Foreskin keratinocyte (primary cell): ENCODE measurements at places on chromosomes 5 and 9. TPM values are rescaled to one million over a fixed set of nuclear protein-coding genes. Genes with fewer than 3 reads are reported as not detected.
A peak's percentile ranks its signal among the peaks of the same experiment; 100 is the strongest.

GRCh38 chr5:140110646-140110957, 3.3 kb upstream of the PURA start:
- no peak for DNase-seq

The SERF1A gene
- 1.8 and 2.8 TPM in 2 replicates for total RNA-seq

- DNase-seq, result no peak
These were observed 204.8 kb downstream of the C9orf50 start for GRCh38 chr9:129415942-129416651.

DNA sequence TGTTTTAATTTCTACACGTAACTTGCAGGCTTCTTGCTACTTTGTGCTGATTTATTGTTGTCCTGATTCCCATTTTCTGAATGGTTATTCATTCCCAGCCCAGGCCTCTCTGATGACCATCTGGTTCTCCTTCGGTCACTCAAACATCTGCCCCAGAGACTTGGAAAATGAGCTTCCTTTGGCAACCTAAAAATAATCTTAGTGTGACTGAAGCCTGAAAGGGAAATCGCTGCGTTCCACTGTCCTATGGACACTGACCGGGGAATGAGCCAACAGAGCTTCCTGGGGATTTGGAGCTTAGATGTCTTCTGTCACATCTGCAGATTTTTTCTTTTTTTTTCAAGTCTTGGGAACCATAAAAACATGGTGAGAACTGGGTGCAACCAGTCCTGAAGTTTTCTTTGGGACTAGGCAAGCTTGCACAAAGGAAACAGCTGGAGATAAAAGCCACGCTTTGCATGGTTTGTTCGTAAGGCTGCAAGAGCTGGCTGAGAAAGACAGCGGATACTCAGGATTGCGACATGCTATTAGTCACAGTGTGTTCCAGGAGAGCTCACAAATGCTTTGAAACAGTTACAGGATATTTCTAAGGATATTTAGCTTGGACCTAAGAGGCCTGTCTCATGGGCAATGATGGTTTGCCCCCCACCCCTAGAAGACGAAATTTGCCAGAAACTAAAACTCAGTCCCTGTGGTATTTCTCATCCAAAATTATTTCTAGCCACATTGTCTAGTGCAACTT, 146.2 kb downstream of the GOLPH3 start:
- DNase-seq, result peak; percentile 79

The TIMD4 gene
- total RNA-seq, result not detected in 2 replicates

DNA sequence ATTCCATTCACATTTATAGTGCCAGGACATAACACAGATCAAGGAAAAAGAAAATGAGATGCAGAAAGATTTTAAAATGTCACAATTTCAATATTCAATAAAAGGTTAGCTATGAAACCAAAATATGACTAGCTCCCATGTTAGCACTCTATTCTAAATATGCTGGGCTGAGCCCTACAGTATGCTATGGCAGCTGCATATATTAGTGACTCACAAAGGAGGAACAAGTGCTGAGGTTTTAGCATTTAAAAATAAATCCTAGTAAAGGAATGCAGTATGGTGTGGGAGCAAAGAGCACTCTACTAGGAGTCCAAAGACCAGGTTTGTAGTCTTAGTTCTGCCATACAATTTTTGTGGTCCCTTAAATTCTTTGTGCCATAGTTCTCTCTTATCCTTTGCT, 118.4 kb downstream of the OXCT1 start:
- DNase-seq, result no peak

DNA sequence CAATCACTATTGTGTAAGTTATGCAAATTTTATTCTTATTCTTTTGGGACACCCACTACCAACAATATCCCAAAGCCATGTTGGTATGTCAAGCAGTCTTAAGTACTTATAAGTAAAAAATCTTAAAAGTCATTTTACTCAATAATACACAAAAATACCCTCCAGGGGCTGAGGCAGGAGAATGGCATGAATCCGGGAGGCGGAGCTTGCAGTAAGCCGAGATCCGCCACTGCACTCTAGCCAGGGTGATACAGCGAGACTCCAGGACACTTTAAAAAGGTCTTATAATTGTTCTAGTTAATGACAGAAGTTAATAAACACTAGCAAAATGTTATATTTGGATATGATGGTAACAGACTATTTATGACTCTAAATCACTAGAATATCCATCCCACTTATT, 16.8 kb downstream of the CLINT1 start:
- DNase-seq, result no peak

DNA sequence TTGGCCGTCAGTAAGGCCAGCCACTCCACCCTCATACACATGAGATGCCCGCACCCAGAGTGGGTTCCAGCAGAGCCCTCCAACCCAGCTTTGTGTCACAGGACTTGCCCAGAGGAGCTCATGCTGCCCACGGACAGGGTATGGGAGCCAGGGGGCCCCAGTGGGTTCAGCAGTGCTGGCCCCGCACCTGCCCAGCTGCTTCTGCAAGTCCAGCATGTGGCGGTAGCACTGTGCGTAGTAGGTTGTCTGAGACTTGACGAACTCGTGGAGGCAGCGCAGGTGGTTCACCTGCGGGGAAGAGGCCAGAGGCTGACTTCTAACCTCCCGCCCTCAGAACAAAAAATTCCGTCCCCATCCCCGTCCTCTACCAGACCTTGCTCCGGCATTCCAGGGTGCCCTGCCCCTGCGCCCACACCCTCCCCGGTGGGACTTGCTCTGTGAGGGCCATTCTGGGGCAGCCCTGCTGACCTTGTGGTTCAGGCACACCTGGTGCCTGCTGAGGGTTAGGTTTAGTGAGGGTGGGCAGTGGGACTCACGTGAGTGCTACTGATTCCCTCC, 18.5 kb downstream of the SH3GLB2 start:
- no peak for DNase-seq

GRCh38 chr5:146047396-146047795, 58.0 kb downstream of the PLAC8L1 start:
- DNase-seq, result no peak

The LPCAT1 gene
- 43.2 and 45.6 TPM in 2 replicates for total RNA-seq

The AMACR gene
- total RNA-seq, result 11.8 and 15.2 TPM in 2 replicates

The COL15A1 gene
- total RNA-seq, result not detected in 2 replicates

The RNF183 gene
- not detected in 2 replicates for total RNA-seq

DNA sequence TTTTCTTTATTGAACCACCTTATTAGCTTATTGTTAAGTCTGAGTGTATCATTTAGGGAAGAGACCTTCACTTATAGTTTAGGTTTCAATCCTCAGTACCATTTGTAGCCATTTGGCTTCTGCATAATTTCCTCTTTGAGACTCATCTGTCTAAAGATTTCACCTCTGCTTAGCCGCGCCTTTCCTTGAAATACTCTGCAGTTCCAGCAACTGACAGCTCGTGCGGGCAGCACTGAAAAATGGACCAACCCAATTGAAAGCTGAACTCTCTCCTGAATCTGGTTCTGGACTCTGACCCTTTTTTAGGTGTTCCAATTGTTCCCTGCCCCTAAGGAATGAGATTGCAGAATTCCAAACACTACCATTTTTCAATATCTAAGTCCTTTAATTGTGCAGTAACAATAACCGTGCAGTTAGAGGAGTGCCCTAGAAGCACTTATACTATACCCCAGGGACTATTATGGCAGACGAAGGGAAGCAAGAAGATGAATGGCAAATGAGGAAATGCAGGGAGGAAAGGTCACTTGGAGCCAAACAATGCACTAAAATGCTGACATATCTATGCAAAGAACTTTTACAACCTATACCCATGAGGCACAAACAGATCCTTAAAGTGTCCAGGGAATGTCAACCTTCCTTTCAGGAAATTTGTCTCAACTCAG, 50.1 kb upstream of the PDE4D start:
- DNase-seq, result no peak

- DNase-seq, result no peak
These were observed 213.0 kb downstream of the TAF11L14 start for GRCh38 chr5:17847286-17847685.

DNA sequence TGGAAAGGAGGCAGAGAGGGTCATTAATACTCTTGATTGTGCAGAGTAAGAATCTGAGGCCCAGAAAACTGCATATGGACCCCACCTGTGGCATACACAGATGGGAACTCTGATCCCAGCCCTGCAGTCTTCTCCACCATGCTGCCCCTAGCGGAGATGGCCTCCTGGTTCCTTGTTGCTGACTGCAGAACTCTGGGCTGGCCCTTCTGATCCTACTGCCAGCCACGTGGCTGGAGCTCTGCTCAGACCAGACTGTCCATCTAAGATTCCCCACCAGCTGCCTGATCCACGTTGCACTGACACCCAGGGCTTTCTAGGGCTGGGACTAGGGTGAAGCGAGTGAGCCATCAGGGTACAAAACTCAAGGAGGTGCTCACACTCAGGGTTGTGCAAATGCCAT, 245.7 kb upstream of the NR4A3 start:
- no peak for DNase-seq

DNA sequence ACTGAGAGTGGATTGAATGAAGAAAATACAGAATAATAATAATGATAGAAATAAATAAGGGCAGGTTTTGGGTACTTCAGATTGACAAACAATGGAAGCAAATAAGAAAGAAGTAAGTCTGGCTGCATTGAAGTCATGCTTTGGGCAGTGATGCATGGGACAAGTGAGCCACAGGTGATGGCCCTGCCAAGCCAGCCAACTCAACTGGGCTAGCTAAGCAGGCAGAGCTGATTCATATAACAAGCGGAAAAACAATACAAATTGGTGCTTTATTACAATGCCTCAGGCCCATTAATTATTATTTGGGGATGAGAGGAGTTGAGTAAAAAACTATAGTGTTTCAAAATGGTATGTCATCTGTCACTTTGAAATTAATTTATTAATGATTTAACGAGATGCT, 502.0 kb downstream of the CDH12 start:
- no peak for DNase-seq

DNA sequence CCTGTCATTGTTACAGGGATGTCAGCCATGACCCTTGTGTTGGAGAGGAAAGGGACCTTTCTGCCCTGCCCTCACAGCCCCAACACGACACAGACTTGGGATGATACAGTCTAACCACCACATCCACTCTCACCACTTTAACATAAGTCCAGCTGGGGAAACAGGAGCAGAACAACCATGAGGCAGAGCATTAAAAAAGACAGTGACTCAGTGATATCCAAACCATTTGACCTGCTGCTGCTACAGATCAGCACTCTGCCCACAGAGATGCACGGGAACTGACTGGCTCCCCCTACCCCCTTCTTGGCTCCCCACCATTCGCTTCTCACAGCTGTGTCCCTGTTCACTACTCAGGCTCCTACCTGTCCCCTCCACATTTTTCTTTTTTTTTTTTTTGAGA, 458.6 kb downstream of the ZNF608 start:
- DNase-seq, result no peak

- DNase-seq, result no peak
These were observed 32.6 kb upstream of the RXRA start for GRCh38 chr9:134293611-134294152.

The LRRTM2 gene
- total RNA-seq, result not detected in 2 replicates

DNA sequence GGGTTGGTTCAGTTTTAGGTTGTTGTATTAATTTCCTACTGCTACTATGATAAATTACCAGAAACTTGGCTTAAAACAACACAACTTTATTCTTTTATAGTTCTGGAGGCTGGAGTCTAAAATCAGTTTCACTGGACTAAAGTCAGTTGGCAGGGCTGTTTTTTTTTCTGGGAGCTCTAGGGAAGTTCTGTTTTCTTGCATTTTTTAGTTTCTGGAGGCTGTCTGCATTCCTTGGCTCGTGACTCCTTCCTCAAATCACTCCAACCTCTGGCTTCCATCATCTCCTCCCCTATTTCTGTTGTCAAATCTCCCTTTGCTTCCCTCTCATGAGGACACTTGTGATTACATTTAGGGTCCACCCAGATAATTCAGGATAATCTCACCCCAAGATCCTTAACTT, 51.3 kb upstream of the SUB1 start:
- DNase-seq, result no peak

DNA sequence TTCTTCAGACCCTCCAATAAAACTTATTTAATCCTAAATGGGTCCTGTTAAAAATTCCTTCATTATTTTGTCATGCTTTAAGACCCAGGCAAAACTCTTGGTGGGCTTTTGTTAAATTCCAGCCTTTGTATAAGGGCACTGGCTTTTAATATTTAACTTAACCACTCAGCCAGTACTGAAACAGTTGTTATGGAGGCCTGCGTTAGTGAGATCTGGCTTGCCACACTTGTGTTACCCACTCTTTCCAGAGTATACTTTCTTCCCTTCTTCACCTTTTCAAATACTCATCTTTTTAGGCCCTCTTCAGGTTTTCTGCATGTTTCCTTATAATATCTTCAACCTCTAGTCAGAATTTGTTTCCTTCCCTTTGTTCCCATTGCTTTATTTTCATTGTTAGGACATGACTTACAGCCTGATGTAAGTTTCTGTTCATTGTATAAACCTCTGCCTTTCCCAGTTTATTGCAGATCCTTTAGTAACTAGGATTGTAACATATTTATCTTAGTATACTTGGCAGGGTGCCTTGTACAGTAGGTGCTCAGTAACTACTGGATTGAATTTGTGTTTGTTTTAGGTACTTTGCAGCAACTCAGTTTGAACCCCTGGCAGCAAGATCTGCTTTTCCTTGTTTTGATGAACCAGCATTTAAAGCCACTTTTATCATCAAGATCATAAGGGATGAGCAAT, 48.8 kb downstream of the LNPEP start:
- DNase-seq, result no peak

DNA sequence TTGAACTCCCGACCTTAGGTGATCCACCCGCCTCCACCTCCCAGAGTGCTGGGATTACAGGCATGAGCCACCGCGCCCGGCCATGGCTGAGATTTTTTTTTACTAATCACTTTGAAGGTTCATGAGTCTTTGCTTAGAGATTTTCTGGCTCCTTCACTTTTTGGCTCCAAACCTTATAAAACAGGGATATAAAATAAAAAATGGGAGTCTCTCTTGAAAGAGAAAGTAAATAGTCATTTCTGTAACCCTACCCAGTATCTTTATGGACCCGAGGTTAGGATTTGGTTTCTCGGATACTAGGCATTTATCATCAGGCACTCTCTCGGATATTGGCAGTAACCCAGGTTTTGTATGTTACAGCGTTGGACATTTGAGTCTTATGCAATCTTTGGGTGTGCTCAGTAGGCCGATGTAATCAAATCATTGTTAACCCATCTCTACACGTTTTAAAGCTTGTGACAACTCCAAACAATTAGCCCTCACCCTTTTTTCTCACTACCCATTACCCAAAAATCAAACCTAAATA, 25.3 kb downstream of the STXBP1 start:
- DNase-seq, result peak; percentile 46

The GFI1B gene
- total RNA-seq, result not detected in 2 replicates

DNA sequence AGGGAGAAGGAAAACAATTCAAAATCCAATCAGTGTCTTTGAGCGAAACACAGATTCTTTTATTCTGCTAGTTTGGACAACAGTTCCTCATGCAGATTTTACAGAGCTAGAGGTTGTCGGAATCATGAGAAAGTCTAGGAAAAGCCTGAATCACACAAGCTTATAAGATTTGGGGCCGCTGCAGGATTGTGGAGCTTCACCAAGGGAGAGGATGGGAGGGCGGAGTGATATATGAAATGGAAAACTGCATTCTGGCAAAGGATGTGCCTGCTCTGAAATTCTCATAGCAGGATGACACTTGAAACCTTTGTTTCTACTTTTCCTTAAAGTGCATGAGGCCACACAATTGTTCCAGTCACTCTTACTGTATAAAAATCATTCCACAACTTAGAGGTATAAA, 134.3 kb downstream of the OR2K2 start:
- no peak for DNase-seq

The SNCB gene
- total RNA-seq, result 0.78 and 1.3 TPM in 2 replicates
